ENCODE measurements at places on chromosomes 5 and 9.

- DNase-seq = no peak
Measured at GRCh38 chr5:76807296-76807695, 11.5 kb upstream of the F2RL1 start.

DNA sequence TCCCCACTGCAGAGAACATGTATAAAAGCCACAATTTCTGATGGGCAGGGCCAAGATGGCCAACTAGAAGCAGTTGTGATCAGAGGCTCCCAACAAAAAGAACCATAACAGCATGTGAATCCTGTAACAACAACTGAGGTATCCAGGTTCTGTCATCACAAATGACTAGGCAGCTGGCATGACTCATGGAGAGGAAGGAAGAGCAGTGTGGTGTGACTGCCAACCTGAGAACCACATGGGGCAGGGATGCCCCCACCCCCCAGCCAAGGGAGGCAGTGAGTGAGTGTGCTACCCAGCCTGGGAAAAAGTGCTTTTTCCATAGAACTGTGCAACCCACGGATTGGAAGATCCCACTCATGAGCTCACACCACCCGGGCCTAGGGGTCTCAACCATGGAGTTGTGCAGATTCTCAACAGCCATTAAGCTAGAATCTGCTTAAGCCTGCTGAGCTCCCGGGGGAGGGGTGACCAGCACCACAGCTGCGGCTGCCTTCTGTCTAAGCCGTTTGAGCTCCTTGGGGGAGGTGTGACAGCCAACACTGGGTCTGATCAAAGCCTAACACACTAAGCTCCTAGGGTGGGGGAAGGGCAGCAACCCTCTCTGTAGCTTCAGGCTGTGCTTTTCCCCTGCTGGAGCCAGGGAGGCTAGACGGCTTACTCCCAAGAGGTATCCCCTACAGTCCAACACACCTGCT lies 80.1 kb upstream of the DMAC1 start:
- peak; percentile 42 for DNase-seq

DNA sequence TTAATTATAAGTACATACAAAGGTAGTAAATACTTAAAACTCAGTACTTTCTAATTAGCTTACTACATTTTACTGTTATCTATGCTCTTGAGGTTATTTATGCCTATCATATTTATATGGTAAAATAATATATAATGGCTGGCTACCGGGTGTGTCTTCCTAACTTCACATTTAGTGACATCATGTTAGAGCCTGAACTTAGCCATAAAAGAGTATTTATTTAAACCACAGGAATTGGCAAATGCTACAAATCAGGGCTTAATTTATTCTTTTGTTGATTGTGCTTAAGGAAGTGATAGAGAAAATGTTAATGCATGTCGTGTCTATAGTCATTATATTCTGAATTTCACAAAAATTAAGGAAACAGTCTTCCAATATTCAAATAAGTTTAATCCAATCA lies 73.1 kb downstream of the NDUFAF2 start:
- DNase-seq = no peak

DNA sequence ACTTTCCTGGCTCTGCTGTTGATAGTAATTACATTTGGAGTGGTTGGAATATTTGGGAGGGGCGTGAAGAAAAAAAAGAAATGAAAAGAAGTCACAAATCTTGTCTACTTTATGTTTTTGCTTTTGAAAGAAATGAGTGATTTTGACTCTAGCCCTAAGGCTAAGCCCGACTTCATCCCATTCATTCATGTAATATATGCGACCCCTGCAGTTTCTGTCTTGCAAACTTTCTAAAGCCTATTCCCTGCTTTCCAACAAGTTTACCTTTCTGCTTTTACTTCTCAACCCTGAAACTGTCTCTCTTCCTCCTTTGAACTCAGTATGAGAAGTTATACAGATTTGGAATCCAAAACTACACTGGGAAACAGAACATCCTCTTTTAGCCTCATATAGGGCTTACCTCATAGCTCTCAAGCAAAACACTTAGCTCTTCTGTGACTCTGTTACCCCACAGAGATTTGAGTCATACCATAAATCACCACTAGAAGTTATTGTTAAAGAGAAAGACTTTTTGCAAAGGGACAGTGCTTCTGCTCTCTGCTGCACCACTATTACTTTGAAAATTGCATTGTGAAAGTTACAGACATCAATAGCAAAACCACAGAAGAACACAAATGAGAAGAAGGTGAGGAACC lies 1.6 kb downstream of the CFAP95 start:
- no peak for DNase-seq

GRCh38 chr5:15500325-15501001 lies 483 bp downstream of the FBXL7 start:
- DNase-seq = peak; percentile 48

GRCh38 chr5:76956033-76956432 lies 3.2 kb downstream of the CRHBP start:
- DNase-seq = no peak

DNA sequence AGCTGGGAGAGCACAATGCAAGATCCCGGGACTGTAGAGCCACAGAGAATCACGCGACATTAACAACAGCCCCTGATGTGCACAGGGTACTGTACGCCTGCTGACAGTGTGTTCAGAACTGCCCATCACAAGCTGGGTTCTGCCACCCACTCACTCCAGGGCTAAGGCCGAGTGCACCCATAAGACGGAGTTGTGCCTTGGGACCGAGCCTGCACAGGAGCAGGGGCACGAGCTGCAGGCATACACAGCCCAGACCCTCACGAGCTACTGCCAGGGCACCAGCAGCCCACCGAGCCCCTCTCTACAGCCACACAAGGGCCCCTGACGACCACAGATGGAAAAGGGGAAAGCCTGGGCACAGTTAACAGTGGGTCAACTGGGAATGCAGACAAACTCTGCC lies 67.8 kb downstream of the CAMSAP1 start:
- DNase-seq = no peak

GRCh38 chr9:124133727-124134126 lies 122.2 kb downstream of the LHX2 start:
- no peak for DNase-seq

DNA sequence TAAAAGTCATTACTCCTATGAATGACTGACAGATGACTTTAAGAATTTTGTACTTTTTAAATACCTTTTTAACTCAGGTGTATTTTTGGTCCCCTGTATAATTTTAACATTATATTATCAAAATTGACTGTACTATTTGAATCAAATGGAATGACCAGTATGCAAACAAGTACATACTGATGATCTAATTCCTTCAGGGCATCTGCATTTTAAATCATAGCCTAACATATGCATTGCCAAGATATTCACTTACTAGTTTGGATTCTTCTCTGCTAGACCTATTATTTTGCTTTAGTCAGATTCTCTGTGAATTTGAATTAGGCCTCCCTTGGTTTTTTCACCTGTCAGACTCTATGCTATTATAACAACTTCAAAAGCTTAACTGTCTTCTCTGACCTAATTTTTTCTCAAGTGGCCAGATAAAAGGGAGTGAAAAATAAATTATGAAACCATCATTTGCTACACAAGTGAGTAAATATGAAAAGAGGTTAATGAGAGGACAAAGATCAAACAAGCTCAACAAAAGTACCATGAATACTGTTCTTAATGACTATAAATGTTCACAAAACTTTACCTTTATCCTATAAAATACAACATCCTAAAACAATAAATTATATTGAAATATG lies 1505.2 kb upstream of the CDH9 start:
- DNase-seq = no peak

GRCh38 chr9:136799079-136799853 lies 3.1 kb downstream of the CCDC183 start:
- DNase-seq = no peak

GRCh38 chr9:75167281-75167680 lies 79.0 kb downstream of the OSTF1 start:
- no peak for DNase-seq

DNA sequence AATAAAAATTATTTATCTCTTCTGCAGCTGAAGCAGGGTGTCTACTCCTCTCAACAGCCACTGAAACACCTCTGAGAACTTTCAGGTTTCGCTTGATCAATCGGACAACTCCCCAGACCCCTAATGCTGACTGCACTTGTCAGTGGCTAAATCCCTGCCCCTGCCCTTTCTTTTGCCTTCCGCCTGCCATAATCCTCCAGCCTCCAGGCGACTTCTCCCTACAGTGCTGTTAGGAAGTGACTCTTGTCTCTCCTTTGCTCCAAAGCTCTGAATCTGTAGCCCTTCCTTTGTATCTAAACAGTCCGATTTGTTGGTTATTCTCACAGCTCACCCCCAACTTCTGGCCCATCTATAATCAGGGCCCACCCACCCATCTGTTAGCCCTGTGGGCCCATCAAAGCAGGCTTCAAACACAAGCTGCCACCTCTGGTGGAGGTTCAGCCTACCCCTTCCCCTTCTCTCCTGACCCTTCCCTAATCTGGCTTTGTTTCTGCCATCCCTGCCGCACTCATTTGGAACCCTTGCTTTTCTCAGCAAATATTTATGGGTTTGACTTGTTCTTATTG lies 53.7 kb upstream of the IFNK start:
- no peak for DNase-seq

GRCh38 chr9:96232539-96233241 lies 69.3 kb downstream of the HSD17B3 start:
- peak; percentile 33 for DNase-seq

GRCh38 chr9:12666813-12667212 lies 26.4 kb upstream of the TYRP1 start:
- no peak for DNase-seq

DNA sequence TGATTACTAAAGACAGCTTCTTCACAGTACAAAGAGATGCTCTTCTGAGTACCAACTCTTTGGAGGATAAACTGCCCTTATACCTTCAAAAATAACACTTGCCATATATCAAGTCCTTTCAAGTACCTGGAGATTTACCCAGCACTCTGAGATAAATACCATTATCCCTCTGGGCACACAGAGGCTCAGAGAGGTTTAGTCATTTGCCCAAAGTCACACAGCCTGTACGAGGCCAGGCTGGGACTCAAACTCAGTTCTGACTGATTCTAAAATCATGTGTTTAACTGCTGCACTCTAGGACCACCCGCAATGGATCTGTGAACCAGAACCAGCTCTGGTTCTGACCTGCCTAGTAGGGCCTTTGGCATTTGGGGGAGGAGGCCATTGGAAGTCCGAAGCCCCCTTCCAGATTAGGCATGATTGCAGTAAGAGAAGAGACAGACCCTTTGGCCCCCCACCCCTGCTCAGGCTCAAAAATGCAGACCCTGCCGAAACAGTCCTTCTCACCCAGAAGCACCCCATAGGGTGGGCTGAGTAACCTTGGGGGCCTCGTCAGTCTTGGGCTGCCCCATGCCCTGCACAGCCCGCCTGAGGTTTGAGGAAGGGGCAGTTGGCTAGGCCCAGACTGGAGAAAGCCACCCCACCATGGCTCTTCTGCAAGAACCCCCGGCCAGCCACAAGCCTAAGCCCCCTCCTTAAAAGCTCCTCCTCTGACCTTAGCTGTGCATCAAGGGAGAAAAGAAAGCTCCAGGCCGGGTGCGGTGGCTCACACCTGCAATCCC lies 32.8 kb upstream of the IL17B start:
- DNase-seq = no peak

GRCh38 chr9:18890372-18890771 lies 142.6 kb downstream of the SAXO1 start:
- no peak for DNase-seq

DNA sequence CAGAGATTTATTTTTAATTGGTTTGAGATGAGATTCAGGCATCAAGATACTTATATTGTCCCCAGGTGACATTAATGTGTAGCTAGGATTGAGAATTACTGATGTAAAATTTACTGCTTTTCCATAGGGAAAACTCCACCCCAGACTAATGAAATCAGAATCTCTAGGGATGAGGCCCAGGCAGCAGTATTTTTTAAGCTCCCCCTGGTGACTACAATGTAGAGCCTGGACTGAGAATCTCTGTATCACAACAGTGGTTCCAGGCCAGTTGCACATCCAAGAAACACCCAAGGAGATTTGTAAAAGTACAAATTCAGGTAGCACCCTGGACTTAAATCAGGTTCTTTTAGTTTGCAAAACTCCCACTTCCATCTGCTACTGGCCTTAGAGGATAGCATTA lies 185.7 kb downstream of the MARCHF11 start:
- no peak for DNase-seq

DNA sequence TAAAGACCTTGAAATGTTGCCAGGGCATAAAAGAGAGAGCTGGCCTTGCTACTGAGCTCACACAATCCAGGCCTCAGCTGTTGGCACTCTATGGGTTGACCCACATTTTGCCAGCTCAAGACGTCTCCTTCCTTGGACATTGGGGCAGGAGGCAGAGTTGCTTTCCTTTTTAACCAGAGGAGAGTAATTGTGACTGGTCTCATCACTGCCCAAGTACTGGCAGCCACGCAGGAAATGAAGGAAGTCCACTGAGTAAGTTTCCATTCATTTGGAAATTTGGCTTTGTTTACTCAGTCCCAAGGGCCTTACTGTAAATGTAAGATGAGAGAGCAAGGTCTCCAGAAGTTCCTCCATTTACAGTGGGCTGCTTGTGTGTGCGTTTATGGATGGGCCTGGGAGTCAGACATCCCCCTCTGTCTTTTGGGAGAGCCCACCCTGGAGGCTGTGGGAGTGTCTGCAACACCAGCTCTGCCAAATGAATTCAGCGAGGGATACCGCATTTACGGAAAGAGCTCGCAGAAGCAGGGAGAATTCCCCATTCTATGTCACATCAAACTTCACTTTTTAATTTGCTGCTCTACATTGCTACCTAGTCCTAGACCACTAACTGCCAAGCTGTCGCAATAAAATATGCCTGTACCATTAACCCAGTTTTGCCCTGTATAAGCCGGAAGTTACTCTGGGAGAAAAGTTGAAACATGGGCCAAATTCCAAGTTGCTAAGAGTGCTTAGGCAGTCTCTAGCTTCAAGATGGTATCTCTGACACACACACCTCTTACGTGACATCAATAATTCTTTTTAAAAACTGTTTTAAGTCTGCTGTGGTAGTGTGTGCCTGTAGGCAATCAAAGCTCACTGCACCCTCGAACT lies 24.5 kb upstream of the PDZD2 start:
- no peak for DNase-seq

GRCh38 chr9:20065796-20066700 lies 277.2 kb upstream of the SLC24A2 start:
- DNase-seq = no peak

GRCh38 chr9:3398232-3398648 lies 127.6 kb downstream of the RFX3 start:
- no peak for DNase-seq

GRCh38 chr5:82639393-82640144 lies 361.4 kb upstream of the RPS23 start:
- DNase-seq = no peak

- no peak for DNase-seq
Measured at GRCh38 chr5:138351517-138351916, 968 bp upstream of the KDM3B start.

- DNase-seq = no peak
Measured at GRCh38 chr5:87081016-87081415, 186.7 kb upstream of the RASA1 start.

- DNase-seq = no peak
Measured at GRCh38 chr9:128106181-128106939, 21.2 kb downstream of the PTGES2 start.

- peak; percentile 52 for DNase-seq
Measured at GRCh38 chr5:133944263-133945185, 23.9 kb downstream of the C5orf15 start.

- DNase-seq = no peak
Measured at GRCh38 chr5:154076240-154076922, 37.6 kb downstream of the MFAP3 start.

- no peak for DNase-seq
Measured at GRCh38 chr5:148085977-148086705, 22.4 kb downstream of the SPINK5 start.

GRCh38 chr9:114465906-114466900 lies 39.1 kb downstream of the WHRN start:
- no peak for DNase-seq

- DNase-seq = no peak
Measured at GRCh38 chr9:135008416-135008815, 79.1 kb upstream of the OLFM1 start.

Measured in neuronal stem cell (in vitro differentiated cells).